ENCODE measurements at places on chromosomes 11 and 22. TPM values are rescaled to one million over a fixed set of nuclear protein-coding genes. Genes with fewer than 3 reads are reported as not detected.

- no peak for DNase-seq
- peaks cover 14% of the 10 kb centered on the region for H3K27me3 ChIP-seq
- no peak overlapping the region for H3K27ac ChIP-seq
- H3K36me3 ChIP-seq, result no peaks in the 10 kb centered on the region
Measured at GRCh38 chr11:119324189-119324588, 7.3 kb upstream of the MCAM start.

GRCh38 chr11:13160346-13160745, 117.2 kb upstream of the BMAL1 start:
- no peaks in the 10 kb centered on the region for H3K4me1 ChIP-seq
- no peak for DNase-seq
- H3K4me3 ChIP-seq, result no peak overlapping the region
- no peaks in the 10 kb centered on the region for H3K27me3 ChIP-seq
- no peaks in the 10 kb centered on the region for H3K36me3 ChIP-seq

Gene CRYBB2
- not detected for total RNA-seq

Gene OR56A3
- total RNA-seq, result not detected

- H3K27me3 ChIP-seq, result no peaks in the 10 kb centered on the region
- H3K4me3 ChIP-seq, result no peak overlapping the region
- no peak overlapping the region for H3K27ac ChIP-seq
- H3K4me1 ChIP-seq, result no peaks in the 10 kb centered on the region
- DNase-seq, result no peak
Measured at GRCh38 chr11:132782102-132782501, 750.2 kb downstream of the OPCML start.

GRCh38 chr22:36457688-36458450, 23.6 kb downstream of the TXN2 start:
- H3K27ac ChIP-seq, result no peak overlapping the region
- H3K4me1 ChIP-seq, result peaks cover 4% of the 10 kb centered on the region
- H3K4me3 ChIP-seq, result no peak overlapping the region
- H3K36me3 ChIP-seq, result no peaks in the 10 kb centered on the region

- H3K4me1 ChIP-seq, result peaks cover 5% of the 10 kb centered on the region
- H3K36me3 ChIP-seq, result peaks cover 57% of the 10 kb centered on the region
- H3K4me3 ChIP-seq, result no peak overlapping the region
- DNase-seq, result no peak
- H3K27me3 ChIP-seq, result no peaks in the 10 kb centered on the region
Measured at GRCh38 chr11:88297421-88297820, 40.1 kb downstream of the CTSC start.

GRCh38 chr11:73388265-73389133, 12.3 kb downstream of the RELT start:
- no peak overlapping the region for H3K27ac ChIP-seq
- no peaks in the 10 kb centered on the region for H3K27me3 ChIP-seq
- peaks cover 38% of the 10 kb centered on the region for H3K4me1 ChIP-seq
- no peak overlapping the region for H3K4me3 ChIP-seq

- H3K27ac ChIP-seq, result no peak overlapping the region
- H3K4me1 ChIP-seq, result peaks cover 14% of the 10 kb centered on the region
- H3K36me3 ChIP-seq, result no peaks in the 10 kb centered on the region
- H3K27me3 ChIP-seq, result no peaks in the 10 kb centered on the region
Measured at GRCh38 chr11:304061-304506, 3.5 kb upstream of the IFITM2 start.
